ENCODE measurements at places on chromosomes 16 and 17.

GRCh38 chr16:1082952-1083675 is 10.6 kb downstream of the SSTR5 start:
- DNase-seq = no peak

DNA sequence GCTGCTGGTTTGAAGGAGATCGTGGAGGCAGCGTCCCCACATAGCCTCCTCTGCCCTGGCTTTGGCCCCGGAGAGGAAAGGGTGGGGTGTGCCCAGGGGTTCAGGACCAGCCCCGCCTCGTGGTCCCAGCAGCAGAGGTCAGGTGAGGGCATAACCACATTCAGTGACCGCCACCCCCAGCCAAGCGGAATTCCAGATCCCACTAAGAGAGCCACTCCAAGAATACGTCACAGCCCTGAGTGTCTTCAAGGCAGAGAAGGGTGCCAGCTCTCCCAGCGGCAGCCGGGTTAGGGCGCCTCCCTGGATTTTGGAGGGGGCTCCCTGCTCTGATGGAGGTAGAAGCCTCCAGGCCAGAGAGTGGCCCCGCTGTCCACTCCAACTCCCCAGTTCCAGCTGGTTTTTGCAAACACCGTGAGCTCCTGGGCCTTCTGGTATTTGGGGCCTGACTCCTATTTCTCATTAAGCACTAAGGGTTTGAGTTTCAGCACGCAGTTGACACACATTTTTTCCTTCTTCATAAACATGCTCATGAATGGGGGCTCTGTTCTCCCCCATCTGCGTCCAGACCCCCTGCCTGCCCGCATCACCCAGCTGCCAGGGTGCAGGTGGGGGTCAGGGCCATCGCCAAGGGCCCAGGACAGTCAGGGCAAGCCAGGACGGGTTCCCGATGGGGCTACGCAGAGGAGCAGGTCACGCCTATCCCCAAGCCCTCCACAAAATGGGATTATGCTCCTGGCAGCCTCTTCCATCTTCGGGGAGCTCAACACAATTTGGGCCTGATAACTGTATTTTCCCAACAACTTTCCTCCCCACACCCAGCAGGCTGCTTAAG is 98.4 kb upstream of the PLCG2 start:
- DNase-seq = no peak

GRCh38 chr16:57882792-57883191 is 80.5 kb upstream of the KIFC3 start:
- DNase-seq = peak; percentile 22

GRCh38 chr16:23836404-23837311 is 875 bp downstream of the PRKCB start:
- no peak for DNase-seq

DNA sequence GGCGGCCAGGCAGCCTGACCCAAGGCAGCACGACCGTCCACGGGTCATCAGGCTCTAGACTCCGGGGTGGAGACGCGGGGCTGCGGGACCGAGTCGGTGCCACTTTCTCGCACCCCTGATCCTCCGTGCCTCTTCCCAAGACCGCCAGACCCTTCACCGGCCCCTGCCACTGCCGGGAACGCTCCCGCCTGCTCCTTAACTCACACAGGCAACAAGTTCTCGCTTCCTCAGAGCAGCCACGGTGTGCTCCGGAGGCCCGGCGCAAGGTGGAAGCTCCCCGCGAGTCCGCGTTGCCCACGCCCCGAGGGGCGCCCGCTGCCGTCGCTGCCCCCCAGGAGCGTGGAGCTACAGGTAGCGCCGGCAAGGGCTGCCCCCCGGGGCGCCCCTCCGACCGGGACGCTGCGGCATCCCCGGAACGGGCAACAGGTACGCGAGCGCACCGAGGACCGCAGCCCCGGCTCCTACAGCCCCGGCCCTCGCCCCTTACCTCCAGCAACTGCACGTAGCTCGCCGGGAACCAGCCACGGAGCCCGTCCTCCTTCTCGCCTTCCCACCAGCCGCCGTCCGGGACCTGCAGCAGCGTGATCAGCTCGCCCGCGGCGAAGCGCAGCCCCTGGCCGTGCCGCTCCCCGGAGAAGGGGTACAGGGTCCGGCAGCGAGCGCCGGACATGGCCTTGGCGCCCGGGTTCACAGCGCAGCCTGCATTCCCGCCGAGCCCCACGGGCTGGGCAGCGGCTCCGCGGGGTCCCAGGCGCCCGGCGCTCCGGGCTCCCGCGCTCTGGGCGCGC is 491 bp downstream of the GAS7 start:
- no peak for DNase-seq

- peak; percentile 74 for DNase-seq
Observed at GRCh38 chr17:77127735-77128361, 12.9 kb upstream of the SEC14L1 start.

GRCh38 chr17:48630009-48630924 is 4.1 kb upstream of the HOXB9 start:
- no peak for DNase-seq

DNA sequence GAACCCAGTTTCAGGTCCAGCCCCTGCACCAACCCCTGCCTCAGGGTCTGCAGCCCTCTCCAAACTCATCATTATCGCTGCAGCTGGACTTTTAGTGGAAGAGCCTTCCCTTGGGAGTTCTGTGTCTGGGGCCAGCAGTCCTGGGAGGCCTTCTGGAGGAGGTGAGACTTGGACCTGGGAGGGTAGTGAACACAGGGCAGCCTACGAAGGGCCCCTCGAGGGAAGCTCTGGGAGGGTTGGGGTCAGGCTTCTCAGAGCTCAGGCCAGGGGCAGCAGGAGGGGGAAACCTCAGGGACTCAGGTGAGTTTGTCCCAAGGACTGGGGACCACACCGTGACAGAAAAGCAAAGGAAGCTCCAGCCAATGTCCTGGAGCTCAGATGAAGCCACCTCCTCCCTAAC is 11.3 kb upstream of the SRRM2 start:
- DNase-seq = no peak

GRCh38 chr17:28896491-28896883 is 1.0 kb downstream of the FLOT2 start:
- no peak for DNase-seq

- DNase-seq = no peak
Observed at GRCh38 chr17:51029142-51029541, 91.5 kb downstream of the SPAG9 start.

DNA sequence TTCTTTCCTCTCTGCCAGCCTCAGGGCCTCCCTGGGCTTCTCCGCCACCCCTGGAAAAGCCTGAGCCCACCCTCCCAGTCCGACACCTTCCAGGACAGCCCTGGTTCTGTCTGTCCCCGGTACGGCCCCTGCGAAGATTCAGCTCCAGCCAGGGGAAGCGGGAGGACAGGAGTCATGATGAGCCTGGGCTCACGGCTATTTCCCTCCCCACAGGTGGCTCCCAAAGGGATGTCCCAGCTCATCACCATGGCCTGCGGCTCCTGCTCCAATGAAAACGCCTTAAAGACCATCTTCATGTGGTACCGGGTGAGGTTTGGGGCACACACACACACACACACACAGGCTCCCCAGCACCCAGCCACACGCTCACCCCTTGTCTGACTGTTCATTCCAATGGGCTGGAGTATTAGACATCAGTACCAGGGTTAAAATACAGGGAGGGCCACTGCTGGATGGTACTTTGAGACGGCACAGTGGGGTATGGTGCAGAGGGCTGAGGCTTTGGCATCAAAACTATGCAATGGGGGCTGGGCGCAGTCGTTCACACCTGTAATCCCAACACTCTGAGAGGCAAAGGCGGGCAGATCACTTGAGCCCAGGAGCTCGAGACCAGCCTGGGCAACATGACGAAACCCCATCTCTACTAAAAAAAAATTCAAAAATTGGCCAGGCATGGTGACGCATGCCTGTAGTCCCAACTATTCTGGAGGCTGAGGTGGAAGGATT is 32.8 kb downstream of the TMEM186 start:
- DNase-seq = no peak

GRCh38 chr16:81486540-81487061 is 42.0 kb downstream of the CMIP start:
- DNase-seq = peak; percentile 79

GRCh38 chr17:48960834-48961515 is 7.4 kb downstream of the GIP start:
- DNase-seq = no peak

- DNase-seq = no peak
Observed at GRCh38 chr17:81252987-81253329, 13.8 kb downstream of the NDUFAF8 start.

DNA sequence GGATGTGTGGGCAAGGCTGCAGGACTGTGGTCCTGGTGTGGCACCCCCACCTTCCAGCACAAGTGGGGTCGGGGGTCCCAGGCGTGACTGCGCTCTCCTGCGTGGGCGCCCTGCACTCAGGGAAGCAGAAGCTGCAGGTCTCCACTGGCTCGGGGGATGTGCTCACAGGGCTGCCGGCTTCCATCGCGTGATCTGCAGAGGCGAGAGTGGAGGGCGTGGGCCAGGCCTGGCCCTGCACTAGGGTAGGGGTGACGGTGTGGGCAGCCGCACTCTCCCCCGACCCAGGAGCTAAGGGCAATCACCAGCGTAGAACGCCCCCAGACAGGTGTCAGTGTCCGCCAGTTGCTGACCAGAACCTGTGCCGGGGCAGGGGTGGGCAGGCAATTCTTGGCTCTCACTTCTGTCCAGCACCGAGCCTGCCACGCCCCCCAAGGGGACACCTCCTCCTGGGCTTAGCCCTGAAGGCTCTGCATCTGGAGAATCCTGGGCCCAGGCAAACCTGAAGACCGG is 32.3 kb downstream of the TNFRSF13B start:
- DNase-seq = no peak

GRCh38 chr16:56341656-56342399 is 83.5 kb downstream of the AMFR start:
- DNase-seq = no peak

GRCh38 chr16:23700093-23700492 is 12.9 kb downstream of the ERN2 start:
- DNase-seq = no peak

- DNase-seq = no peak
Observed at GRCh38 chr17:45052052-45052772, 780 bp upstream of the DCAKD start.

- DNase-seq = peak; percentile 20
Observed at GRCh38 chr17:45364531-45365390, 47.9 kb upstream of the MAP3K14 start.

DNA sequence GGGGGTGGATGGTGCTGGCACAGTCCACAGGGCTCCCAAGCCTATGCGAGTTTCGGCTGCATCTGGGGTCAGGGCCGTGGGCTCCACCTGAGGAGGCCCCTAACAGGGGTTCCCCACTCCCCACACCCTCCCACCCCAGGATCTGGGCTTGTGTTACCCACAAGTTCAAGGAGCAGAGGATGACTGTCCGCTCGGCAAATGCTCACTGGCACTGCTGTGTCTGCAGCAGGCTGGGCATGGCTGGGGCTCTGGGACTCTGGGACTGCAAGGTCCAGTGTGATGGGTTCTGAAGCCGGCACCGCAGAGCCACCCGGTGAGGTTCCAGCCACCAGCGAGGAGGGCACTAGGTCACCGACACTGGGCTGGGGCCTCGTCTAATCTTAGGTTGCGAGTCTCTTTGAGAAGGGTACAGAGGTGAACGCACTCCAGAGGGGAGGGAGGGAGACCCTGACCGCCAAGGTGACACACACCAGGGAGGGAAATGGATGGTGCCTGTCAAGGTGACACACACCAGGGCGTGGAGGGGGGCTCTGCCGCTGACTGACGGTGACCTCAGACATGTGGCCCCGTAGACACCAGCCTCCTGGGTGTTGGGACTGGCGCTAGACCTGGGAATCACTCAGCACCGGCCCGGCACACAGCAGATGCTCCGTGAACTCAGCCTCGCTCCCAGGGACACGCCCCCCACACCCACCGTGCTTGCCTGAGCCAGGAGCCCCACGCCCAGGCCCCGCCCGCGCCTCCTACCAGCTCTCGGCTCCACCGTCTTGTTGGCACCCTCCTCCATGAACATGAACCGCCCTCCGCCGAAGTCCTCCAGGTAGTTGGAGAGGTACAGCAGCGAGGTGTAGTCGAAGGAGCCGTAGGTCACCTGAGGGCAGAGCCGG is 20.5 kb upstream of the HEXD start:
- DNase-seq = no peak

- DNase-seq = no peak
Observed at GRCh38 chr16:70508752-70509151, 14.6 kb downstream of the COG4 start.

- peak; percentile 85 for DNase-seq
Observed at GRCh38 chr16:3065069-3065741, at the start of gene IL32. Gene IL32, plus strand, starts transcription at chr16:3065640. Its CDS starts 172 bp downstream, at chr16:3065812.

- DNase-seq = no peak
Observed at GRCh38 chr17:34110315-34110714, 144.8 kb upstream of the CCL2 start.

GRCh38 chr16:66397736-66398433 is 29.2 kb upstream of the BEAN1 start:
- no peak for DNase-seq

DNA sequence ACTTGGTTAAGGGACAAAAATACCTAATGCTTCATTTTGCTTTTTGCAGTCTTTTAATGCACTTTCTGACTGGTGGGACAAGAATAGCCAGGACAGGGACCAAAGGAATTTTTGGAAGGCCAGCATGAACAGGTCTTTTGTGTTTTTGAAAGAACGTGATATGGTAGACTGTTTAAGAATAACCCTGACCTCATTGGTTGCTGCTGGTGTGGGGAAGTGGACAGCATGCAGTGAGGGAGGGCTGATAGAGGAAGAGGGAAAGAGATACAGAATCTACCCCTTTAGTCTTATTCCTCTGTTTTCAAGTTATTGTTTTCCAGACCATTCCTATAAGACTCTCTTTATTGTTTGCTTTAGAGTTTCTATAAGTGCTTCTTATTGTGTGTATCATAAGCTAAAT is 816.2 kb downstream of the CDH11 start:
- no peak for DNase-seq

DNA sequence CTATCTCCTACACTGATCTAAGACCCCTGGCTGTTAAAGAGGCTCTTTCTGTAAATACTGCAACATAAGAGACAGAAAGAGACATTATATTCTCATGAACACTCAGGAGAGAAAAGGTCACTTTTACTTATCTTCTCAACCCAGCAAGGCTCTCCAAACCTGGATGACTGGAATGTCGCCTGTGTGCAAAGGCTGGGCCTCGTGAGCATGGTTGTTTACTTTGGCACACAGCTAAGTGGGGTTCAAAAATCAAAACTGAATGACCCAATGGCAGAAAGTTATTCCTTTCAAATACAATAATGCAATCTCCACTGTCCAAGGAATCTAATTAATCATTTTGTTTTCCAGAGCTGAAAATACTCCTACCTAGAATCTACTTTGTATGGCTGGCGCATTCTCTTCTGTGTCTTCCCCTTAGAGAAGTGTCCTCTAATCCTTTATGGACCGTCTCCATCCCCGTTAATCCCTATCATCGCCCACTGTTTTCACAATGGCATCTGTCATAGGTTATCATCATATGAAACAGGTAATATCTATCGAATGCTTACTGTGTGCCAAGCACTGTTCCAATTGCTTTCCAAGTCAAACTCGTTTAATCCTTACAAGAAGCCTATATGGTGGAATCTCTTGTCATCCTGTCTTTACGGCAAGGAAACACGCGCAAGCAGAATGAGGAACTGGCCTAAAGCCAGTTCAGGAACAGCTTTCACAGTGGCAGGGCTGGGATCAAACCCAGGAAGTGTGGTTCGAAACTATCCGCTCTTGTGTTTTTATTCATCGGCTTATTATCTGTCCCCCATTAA is 1.3 kb downstream of the SLX4 start:
- no peak for DNase-seq

- no peak for DNase-seq
Observed at GRCh38 chr17:27868565-27868964, 24.6 kb downstream of the LYRM9 start.

- DNase-seq = no peak
Observed at GRCh38 chr17:61282377-61282776, 117.3 kb upstream of the TBX2 start.

GRCh38 chr17:78717431-78717980 is 64.6 kb downstream of the CYTH1 start:
- DNase-seq = no peak
